ENCODE measurements at places on chromosomes 6 and 20. TPM values are rescaled to one million over a fixed set of nuclear protein-coding genes. Genes with fewer than 3 reads are reported as not detected.

DNA sequence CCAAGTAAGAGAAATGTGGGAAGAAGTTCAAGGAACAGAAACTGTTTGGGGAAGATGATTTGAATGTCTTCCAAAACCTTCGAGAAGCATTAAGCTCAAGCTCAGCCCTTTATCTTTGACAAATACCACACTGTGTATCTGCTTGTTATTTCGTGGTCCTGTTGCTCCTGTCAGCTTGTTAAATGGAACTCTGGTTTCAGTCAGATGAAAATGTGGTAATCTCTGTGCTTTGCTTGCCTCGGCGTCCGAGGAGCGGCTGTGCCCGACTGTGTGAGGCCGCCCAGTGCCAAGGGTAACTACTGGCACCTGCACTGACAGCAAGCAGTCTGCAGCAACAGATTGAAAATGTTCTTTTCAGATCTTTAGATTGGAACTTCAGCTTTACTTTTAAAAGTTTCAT, 577.9 kb upstream of the FLRT3 start:
- no peak for DNase-seq

DNA sequence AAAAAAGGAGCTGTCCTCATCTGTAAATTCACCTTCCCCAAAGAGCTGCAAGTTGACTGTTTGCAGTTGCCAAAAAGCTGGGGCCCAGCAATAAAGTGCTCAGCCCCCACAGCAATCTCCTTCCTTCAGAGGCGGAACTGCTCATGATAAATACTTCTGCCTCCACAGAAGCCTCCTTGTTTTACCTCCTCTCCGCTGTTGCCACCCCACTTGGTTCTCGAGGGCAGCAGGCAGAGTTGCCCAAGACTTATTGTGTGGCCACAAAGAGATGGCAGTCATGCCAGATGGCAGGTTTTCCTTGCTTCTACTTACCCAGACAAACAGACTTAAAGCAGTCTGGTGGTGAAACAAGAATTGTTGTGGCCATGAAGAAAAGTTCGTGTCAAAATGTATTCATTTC, 66.3 kb downstream of the SLX4IP start:
- no peak for DNase-seq

The SMPDL3A gene
- 3.8 TPM for total RNA-seq

- no peak for DNase-seq
Observed at GRCh38 chr20:4435225-4435624, 286.5 kb upstream of the PRND start.

The SLC12A5 gene
- total RNA-seq, result not detected

The PTP4A1 gene
- 22.3 TPM for total RNA-seq

DNA sequence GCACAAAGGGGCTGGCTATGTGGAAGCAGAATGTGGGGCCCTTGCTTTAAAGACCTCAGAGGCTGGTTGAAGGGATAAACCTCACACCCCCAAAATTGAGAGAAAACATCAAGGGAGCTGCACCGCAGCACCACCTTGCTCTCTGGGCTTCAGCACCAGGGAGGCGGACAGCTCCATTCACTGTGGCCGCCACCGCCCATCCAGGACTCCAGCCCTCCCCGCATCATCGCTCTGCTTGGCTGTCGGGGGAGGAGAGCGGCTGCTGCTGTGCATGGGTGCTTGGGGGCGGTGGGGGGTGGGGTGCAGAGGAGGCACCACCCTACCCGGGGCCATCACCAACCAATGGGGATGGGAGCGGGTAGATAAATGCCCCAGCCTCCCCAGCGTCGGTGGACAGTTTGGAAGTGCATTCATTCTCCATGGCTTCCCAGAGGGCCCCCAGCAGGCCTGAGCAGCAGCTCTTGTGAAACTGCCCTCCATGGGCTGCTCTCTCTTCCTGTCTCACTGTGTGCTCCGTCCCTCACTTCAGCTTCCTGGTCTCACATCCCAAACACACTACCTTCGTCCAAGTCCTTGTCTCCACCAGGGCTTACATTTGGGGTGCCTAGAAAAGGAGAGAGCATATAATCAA, 75.7 kb upstream of the BHLHE23 start:
- peak; percentile 38 for DNase-seq

DNA sequence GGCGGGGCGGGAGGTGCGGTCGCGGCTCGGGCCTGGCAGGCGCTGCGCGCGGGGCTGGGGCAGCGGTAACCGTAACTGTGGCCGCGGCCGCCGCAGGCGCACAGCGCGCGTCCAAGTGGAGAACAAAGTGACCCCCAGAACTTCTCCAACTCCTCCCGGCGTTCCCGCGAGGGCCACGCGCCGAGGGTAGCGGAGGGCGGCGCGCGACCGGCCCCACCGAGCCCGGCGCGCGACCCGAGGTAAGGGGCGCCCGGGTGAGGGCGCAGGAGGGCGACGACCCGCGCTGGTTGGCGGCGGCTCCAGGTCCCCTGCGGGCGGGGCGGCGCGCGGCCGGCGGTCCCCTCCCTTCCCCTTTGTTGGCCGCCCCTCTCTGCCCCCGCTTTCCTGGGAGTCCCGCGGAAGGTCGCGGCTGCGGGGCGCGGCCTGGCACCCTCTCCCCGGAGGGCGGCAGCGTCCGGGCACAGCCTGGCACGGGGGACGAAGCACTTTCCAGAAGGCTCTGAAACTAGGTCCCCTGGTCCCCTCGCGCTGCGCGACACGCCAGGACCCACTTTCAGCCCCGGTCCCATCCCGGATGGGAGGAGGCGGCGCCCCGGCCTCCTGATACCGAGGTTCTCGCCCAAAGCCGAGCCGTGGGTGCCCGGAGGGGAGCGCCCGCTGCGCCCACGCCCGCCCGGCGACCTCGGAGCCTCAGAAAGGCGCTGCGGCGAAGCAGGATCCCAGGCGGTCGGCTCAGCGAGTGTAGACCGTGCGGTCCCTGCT, at the start of gene TIAM2:
TSS of gene TIAM2 (plus strand) at position 62 of the 762 bp plus-strand sequence. CDS start 133,909 bp downstream, outside the sequence.
- peak; percentile 17 for DNase-seq

DNA sequence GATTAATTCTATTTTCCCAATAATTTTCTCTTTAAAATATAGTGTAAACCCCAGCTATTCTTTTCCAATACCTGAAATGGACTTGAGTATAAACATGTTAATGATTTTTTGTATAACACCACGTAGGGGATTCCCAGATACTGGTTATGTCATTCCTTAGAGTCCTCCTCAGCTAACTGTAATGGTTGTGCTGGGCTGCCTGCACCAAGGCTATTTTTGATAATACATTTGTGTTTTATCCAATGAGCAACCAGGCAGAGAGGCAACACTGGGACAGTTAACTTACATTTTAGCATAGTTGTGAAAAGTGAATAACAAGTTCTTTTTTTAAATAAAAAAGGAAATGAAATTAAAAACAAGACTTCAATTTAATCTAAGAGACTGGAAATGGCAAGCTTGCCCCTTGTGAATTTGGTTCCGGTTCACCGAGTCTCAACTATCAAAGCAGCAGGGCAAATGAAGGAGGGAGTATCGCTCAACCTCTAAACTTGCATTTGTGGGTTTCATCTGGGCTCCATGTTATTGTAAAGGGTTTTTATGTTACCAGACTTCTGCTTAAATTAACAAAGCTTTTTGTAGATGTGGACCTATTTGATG, 18.8 kb upstream of the BACH2 start:
- no peak for DNase-seq

- peak; percentile 70 for DNase-seq
Observed at GRCh38 chr6:25556516-25556915, 95.5 kb upstream of the SCGN start.

DNA sequence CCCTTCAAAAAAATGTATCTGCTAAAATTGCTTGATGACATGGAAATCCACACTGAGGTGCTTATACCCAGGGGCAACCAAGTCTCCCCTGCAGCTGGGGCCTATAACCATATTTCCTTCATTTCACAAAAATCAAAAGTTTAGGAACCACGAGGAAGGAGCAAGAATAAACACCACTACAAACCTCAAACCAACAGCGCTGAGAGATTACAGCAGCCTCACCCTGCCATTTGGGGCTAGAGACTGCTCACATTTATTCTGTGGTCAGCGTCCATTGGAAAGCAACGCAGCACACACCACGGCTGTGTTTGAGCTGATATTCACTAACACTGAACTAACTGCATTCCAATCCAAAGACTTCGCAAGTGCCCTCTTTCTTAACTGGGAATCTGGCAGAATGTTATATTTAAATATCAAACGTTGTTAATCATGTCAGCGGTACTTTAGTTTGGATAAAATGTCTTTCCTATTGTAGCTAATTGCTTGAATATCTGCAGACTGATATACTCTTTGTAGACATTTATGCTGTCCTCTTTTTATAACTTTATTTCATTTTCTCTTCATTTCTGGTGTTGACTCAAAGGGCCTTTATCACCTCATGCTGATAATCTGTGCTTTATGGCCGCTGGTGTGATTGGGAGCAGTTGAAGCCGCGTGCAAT, 94.6 kb downstream of the FOXA2 start:
- no peak for DNase-seq

DNA sequence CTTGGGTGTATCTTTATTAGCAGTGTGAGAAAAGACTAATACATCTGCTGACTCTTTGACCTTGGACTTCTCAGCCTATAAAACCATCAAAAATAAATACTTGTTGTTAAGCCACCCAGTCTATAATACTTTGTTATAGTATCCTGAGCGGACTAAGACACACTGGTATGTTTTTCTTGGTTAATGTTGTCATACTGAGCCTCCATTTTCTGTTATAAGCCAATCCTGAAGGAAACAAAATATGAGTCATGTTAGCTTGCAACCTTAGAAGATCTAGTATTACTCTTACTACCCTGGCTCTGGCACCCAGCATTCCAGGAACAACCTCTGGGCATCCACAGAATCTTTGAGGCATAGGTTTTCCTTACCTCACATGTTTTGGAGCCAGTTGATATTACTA, 307.2 kb downstream of the FRK start:
- no peak for DNase-seq

- DNase-seq, result no peak
Observed at GRCh38 chr6:144365271-144365670, 80.1 kb downstream of the UTRN start.

- DNase-seq, result no peak
Observed at GRCh38 chr6:79313254-79313653, 78.8 kb upstream of the HMGN3 start.

DNA sequence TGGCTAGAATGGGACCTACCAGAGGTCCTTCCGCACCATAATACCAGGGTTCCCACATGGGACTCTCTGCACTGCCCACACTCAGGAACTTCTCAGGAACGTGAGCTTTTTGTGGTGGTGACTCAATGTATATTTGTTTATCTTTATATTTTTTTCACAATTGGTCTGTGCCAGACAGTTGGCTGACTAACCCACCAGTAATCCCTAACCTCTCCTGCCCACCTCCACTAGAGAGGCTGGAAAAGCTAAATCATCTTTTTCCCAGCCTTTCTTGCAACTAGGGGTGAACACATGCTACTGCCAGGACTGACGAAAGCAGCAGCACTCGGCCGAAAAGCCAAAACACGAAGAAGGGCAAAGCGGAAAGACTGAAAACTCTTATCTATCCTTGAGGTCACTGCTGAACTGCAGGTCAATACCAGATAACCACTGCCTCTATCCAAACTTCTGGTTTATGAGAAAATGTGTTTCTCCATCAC, 112.9 kb downstream of the TRERF1 start:
- no peak for DNase-seq

DNA sequence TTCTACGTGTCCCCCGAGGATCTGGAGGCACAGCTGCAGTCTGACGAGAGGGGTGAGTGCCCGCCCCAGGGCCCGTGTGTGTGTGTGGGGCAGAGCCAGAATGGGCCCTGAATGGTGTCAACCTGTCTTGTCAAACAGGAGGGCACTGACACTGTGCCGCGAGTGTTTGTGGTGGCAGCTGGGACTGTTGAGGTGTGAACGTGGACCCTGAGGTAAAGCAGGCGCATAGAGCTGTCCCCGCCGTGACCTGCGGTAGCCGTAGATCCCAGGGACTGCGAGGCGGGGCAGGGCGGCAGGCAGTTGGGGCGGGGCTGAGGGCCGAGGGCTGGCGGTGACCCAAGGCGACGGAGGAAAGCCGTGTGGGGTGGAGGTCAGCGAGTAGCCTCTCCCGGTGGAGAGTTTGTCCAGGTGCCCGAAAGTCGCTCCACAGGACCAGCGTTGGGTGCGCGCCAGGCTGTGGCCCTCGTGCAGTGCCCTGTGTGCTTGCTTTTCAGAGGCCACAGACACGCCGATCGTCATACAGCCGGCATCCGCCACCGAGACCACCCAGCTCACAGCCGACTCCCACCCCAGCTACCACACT, 25.2 kb downstream of the UCKL1 start:
- peak; percentile 81 for DNase-seq
